Activated CD4-positive, alpha-beta memory T cell treated with anti-CD3 and anti-CD28 coated beads, Interleukin-2, amount 10 ng/mL, durations not matched to agents 7 days and 5 days (primary cell): ENCODE measurements at places on chromosomes 3 and 15. TPM values are rescaled to one million over a fixed set of nuclear protein-coding genes. Genes with fewer than 3 reads are reported as not detected.

Gene TMEM108
- not detected for total RNA-seq

Gene DPPA2
- total RNA-seq, result not detected

Gene CACNA2D2
- 0.45 TPM for total RNA-seq

Gene PPP2R3A
- total RNA-seq, result 0.03 TPM

Gene GRK7
- not detected for total RNA-seq

Gene ERICH6
- total RNA-seq, result 0.38 TPM

Gene NRG4
- not detected for total RNA-seq

Gene GATM
- total RNA-seq, result 2.2 TPM

Gene GNAT1
- total RNA-seq, result not detected

Gene HYAL2
- 6.7 TPM for total RNA-seq

Gene KCNAB1
- total RNA-seq, result not detected

Gene B3GNT5
- total RNA-seq, result 0.60 TPM

Gene MOBP
- total RNA-seq, result not detected

Gene MME
- not detected for total RNA-seq

Gene ROPN1
- total RNA-seq, result not detected

Gene NGRN
- 28.3 TPM for total RNA-seq

Gene HRG
- not detected for total RNA-seq

Gene SLC35G2
- total RNA-seq, result 0.83 TPM

Gene B2M
- total RNA-seq, result 9,723 TPM

Gene CCR9
- 0.28 TPM for total RNA-seq

Gene CP
- not detected for total RNA-seq

Gene ZIC4
- not detected for total RNA-seq
